Myometrial cell (primary cell): ENCODE measurements at places on chromosomes 2 and 18. TPM values are rescaled to one million over a fixed set of nuclear protein-coding genes. Genes with fewer than 3 reads are reported as not detected.

Gene AGAP1
- total RNA-seq, result 3.2 and 5.8 TPM in 2 replicates

Gene NOTO
- total RNA-seq, result not detected in 2 replicates

Gene MIB1
- total RNA-seq, result 17.6 and 26.4 TPM in 2 replicates

Gene STAT1
- total RNA-seq, result 57.9 and 60.8 TPM in 2 replicates

Gene HOXD12
- total RNA-seq, result not detected in 2 replicates

Gene ACTG2
- 8.6 and 12.4 TPM in 2 replicates for total RNA-seq

Gene PRSS56
- not detected in 2 replicates for total RNA-seq
